Activated CD4-positive, CD25-positive, alpha-beta regulatory T cell treated with anti-CD3 and anti-CD28 coated beads, Interleukin-2, amount 50 U/mL, for 16 hours (primary cell): ENCODE measurements at places on chromosomes 5 and 9.

DNA sequence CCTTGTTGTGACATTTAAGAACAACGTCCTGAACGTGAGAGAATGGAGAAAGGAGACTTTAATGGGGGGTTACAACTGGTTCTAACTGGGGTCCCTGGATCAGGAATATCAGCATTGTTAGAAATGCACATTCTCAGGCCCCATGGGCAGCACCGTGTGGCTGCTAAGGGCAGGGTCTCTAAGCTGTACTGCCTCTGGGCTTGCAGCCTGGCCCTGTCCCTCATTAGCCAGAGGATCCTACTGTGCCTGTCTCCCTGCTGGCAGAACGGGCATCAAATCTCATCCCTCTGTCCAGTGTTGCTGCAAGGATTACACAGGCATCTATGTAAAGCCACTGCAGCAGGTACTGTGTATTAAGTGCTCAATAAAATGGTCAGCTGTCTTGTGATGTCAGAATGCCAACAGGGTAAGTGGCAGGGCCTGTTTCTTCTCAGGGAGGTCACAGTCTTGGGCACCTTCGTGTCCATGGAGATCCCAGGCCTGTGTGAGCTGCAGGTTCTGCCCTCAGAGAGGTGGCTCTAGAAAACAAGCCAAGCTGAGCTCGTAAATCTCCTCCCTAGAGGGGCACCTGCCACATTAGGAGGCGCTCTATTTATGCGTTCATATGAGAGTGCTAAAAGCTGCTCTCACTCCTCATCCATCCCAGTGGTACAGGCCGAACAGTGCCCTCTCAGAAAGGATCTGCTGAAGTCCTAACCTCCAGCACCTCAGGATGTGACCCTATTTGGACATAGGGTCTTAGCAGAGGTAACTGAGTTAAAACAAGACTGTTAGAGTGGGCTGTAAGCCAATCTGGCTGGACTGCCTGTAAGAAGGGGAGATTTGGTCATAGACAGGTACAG is 210.5 kb downstream of the GADD45G start:
- no peak for DNase-seq

GRCh38 chr5:78116167-78116566 is 178.3 kb downstream of the AP3B1 start:
- DNase-seq: no peak

- DNase-seq: no peak
Measured at GRCh38 chr5:77620405-77620804, 18.1 kb downstream of the OTP start.

- no peak for DNase-seq
Measured at GRCh38 chr5:136458481-136458880, 93.1 kb upstream of the TRPC7 start.

DNA sequence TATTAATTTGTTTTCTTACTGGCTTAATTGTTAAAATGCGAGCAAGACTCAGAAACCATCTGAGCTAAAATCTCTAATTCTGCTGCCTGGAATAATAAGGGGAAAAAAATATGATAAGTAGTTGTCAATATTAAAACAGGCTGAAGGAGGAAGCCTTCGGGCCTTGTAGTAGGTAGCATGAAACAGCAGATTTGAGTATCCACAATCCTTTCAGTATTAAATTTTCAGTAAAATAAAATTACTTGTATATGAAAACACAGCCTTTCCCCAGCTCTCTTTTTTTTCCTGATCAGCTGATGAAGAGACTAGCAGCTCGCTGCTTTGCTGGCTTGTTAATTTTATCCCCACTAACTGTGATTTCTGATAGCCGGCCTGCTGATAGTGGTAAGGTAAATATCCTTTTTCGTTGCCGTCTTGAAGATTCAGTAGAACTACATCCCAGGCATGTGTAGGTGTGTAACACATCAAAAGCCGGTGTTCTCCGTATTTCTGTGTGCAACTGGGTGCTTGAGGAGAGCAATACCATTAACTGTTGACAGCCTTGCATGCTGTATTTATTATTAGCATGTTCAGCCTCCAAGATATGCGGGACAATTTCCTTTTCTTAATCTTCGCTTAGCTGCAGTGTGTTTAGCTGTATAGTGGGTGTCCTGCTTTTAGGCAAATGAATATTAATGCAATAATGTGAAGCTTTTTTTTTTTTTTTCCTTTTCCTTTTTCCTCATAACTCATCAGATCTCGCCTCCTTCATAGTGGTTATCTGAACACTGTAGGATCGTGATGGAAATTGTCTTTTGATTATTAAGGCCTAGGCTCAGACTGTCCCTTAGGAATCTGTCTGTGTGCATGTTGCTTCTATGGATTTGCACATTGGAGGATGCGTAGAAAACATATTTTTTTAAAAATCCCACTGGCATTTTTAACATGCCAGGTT is 144.6 kb downstream of the SMARCA2 start:
- DNase-seq: no peak

- DNase-seq: no peak
Measured at GRCh38 chr9:114785866-114786650, 19.8 kb downstream of the TNFSF15 start.

DNA sequence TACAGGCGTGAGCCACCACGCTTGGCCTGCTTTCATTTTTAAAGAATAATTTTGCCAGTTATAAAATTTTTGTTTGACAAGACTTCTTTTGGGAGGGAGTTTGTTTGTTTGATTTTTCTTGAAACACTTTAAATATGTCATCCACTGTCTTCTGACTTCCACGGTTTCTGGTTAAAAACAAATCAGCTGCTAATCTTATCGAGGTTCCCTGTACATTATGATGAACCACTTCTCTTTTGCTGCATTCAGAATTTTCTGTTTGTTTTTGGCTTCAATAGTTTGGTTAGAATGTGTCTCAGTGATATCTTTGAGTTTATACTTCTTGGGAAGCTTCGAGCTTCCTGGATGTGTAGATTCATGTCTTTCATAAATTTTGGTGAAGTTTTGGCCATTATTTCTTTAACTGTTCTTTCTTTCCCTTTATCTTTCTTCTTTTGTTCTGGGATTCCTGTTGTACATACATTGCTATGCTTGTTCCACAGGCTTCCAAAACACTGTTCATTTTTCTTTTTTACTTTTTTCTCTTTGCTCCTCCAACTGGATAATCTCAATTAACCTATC is 60.8 kb downstream of the MSX2 start:
- no peak for DNase-seq

DNA sequence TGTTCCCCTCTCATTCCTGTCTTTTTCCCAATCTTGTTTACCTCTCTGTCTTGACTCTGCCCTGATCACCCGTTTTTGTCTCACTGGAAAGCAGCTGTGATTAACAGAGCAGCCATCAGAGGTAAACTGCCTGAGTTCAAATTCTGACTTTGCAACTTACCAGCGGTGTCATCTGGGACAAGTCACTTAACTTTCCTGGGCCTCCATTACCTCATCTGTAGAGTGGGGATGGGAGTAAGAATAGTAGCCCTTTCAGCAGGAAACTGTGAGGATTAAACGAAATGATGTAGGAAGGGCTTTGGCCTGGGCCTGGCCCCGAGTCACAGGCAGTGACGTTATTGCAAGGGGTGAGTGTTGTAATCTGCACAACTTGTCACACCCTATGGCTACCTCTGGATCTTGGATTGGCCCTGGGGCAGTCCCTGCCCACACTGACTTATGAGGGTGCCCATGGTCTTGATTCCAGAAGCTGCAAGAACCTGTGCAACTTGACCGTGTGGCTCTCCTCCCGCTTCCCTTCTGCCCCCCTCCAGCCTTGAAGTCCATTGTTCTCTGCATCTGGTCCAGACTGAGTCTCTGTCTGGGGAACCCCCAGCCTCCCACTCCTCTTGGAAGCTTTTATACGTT is 657 bp upstream of the PCDH12 start:
- no peak for DNase-seq

DNA sequence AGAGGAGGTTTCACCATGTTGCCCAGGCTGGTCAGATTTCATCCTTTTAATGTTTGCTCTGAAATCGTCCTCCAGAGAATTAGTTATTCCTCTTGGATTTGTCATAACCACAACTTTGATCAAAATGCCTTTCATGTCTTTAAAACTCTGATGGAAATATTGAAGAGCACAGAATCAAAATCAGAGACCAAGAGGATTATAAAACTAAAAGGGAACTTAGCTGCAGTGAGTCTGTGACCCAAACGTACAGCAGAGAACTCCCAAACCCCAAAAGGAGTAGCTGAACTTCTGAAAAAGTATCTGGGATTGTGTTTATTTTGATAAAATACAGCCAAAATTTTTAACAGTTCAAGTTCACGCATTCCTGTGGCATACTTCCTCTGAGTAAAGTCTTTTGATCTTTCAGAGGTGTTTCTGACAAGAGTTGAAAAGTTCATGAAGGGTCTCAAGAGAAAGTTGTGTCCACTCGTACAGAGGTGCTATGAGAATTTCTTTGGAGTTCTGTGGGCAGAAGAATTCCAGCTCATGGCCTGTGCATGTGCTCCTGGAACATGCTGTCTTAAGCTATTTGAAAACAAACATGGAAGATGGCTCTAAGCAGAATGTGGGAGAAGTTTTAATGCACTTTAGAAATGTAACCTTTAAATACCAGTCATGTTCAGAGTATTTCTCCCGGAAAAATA is 124.0 kb downstream of the ESM1 start:
- no peak for DNase-seq

- DNase-seq: no peak
Measured at GRCh38 chr9:98995059-98995671, 51.5 kb downstream of the COL15A1 start.

GRCh38 chr9:98801561-98801960 is 5.2 kb upstream of the ANKS6 start:
- DNase-seq: no peak

GRCh38 chr5:57772512-57772911 is 289.9 kb upstream of the ACTBL2 start:
- no peak for DNase-seq

- no peak for DNase-seq
Measured at GRCh38 chr5:104650313-104651055, 1087.9 kb upstream of the NUDT12 start.

DNA sequence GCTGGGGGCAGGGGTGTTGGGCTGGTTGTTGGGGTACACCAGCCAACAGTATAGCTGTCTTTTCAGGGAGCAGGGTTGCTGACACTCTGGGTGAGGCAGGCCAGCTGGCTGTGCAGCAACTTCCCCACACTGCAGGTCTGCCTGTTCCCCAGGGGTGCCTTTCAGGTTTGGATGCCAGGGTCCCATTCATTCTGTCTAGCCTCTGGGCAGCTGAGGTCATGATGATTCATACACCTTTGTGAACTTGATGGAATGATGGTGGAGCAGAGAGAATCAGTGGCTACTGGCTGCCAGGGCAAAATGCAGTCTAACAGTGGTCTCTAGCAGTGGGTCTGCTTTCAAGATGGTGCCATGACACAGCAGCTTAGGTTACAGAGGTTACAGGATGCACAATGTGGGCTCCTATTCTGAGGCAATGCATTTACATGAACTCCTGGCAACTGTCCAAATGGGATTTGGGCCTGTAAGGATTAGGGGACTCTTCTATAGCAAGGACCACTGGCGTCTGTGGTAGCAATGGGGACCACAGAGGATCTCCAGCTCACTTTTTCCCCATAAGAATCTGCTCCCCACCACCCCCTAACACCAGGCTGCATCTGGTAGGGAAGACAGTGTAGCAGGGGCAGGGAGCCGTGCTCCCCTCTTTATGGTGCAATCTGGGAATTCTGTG is 103.7 kb downstream of the FEM1C start:
- DNase-seq: no peak

DNA sequence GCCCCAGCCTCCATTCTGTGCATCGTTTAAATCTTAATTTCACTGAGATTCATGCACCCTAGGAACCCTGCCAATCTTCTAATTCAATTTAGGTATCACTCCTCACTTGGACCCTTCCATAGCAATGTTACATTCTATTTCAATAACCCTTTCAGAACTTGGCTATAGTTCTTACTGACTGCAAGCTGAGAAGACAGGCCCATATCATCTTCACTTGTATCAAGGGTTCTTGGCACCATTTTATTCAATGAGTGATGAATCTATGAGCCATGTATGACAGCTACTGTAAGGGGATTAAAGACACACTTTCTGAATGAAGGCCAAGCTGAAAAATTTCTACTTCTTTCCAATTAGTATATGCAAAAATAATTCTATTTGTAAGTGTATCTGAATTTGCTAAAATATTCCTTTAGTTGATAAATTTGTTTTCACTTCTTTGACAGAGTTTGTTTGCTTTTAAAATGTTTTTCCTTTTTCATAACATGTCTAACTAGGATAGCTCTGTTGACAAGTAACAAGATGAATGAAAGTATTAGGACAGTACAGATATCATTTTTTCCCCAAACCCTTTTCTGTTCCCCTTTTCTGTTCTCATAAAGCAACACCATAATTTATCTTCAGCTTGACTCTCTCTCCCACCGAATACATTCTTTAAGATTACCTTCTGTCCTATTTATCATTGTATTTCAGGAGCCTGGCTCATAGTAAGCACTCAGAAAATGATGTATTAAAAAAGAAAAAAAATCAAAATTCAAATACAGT is 9.6 kb downstream of the ITGA2 start:
- DNase-seq: no peak

DNA sequence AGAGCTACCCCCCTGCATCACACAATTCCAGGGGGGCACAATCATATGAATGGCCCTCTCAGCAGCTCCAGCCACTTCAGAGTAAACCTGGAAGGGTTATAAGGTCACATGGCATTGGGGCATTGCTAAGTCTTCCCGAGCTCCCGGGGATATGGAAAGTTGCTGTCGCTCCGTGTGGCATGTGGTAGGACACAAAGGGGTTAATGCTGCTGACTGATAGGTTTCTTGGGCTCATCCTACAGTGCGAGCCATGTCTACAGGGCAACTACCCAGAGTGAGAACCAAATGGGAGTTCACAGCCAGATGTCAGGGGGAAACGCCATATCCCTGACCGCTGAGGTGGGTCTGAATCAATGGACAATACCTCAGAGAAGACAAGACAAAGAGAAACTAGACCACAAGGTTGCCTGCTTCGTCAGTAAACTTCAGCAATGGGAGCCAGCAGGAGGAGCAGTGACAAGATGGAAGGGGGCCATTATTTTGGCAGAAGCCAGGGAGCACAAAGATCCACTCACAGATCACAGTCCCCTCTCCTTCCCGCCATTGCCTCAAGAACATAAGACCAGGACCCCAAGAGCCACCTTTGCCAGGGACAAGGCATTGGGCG is 52.4 kb upstream of the SHISAL2B start:
- no peak for DNase-seq

GRCh38 chr9:14547245-14548060 is 145.8 kb downstream of the ZDHHC21 start:
- no peak for DNase-seq

GRCh38 chr5:59766427-59767210 is 126.9 kb downstream of the PDE4D start:
- DNase-seq: no peak

DNA sequence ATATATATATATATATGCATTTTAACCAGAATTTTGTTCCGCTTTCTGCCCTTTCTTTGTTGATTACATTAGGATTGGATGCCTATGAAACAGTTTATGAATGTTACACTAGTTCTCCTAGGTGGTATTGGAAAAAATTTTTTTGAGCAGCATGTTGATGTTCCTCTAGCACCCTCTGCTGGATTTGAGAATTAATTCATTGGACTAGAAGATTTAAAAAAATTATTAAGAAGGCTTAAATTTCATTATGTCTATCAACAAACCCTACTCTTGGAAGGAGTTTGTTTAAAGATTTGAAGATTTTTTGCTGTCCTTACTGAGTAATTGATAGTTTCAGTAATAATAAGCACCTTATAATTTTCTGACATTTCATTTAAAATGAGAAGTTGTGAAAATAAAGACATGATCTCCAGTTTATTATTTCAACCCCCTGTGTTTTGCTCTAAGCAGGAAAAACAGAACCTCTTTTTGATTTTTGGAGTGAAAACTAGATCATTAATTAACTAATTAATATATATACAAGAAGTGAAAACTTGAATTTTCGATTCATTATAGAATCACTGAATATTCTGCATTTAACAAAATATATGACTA is 89.6 kb downstream of the CCDC171 start:
- DNase-seq: no peak
